ENCODE measurements at places on chromosomes 2 and 18.

GRCh38 chr2:227862741-227863588 is 8.5 kb upstream of the DAW1 start:
- DNase-seq: no peak

GRCh38 chr18:78980279-78980771 is 707 bp downstream of the SALL3 start:
- no peak for DNase-seq

GRCh38 chr2:223619486-223620129 is 17.4 kb upstream of the SCG2 start:
- no peak for DNase-seq

DNA sequence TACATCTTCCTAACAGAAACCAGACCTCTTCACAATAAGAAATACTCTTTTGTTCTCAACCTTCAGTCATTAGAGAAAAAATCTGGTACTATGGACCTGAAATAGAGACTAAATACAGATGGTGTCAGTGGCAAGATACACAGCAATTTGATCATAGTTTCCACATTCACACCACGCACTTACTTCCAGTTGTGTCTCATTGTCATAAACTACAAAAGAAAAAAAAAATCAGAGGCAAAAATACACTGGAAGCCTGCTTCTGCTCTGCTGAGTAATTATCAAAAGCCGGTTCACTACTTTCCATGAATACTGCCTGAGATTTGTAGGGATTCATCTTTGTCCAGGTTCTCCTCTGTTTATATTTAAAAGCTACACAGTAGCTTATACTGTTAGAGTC is 182.6 kb downstream of the PID1 start:
- no peak for DNase-seq

GRCh38 chr2:19373352-19373751 is 14.9 kb upstream of the OSR1 start:
- no peak for DNase-seq

- no peak for DNase-seq
Observed at GRCh38 chr2:147855316-147855715, 10.5 kb downstream of the ACVR2A start.

- no peak for DNase-seq
Observed at GRCh38 chr2:102064679-102065674, 73.2 kb downstream of the IL1R2 start.

- DNase-seq: no peak
Observed at GRCh38 chr2:129888896-129889295, 90.6 kb upstream of the RAB6C start.

DNA sequence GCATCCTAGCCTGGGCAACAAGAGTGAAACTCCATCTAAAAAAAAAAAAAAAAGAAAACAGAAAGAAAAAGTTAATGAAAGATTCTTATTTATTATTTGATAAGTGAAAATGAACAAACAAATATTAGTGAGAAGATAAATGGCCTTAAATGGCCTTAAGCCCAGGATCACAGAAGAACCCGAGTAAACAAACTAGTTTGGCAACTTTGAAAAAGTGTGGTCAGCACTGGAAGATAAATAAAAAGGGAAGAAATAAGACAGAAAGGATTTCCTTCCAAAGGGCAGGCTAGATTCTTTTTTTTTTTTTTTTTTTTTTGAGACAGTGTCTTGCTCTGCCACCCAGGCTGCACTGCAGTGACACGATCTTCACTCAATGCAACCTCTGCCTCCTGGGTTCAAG is 692.4 kb downstream of the CPS1 start:
- DNase-seq: no peak

- no peak for DNase-seq
Observed at GRCh38 chr18:37986665-37987064, 421.1 kb upstream of the CELF4 start.

DNA sequence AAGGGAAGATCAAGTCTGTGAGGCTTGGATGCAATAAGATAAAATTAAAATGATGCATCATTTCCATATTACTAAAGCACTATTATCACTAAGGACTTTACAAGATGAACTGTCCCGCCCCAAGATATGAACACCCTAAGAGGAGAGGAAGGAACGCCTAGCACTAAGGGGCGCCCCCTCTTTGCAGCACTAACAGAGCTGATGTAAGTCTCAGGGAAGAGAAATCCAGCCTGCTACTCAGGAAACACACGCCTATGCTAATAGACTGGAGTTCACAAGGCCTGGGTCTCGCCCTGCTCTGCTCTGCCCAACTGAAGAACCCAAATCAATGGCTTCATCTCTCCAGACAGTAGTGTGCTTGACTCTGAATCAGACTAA is 6.1 kb downstream of the INO80C start:
- no peak for DNase-seq

- no peak for DNase-seq
Observed at GRCh38 chr2:130371723-130372054, 15.8 kb downstream of the PTPN18 start.

GRCh38 chr18:47748847-47749599 is 181.4 kb downstream of the SMAD2 start:
- peak; percentile 81 for DNase-seq

DNA sequence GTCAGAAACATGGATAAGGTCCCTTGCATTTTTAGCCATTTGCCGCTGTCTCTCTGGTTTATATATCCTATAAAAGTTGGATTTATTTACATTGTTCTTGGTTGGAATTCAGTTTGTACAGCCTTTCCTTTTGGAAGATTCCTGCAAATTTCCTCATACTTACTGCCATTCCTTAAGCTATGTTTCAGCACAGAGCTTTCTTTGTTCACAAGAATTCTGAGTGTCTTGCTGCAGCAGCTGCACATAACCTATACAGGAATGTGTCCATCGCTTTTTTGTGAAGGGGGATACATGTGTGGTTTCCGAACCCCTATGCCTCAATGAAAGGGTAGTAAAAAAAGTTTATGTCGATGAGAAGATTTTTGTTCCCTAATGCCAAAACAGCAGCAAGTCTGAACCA is 48.3 kb upstream of the CCDC68 start:
- no peak for DNase-seq
